ENCODE measurements at places on chromosomes 6 and 20. TPM values are rescaled to one million over a fixed set of nuclear protein-coding genes. Genes with fewer than 3 reads are reported as not detected.

Gene MICB
- 8.1 TPM for total RNA-seq

Gene THBD
- 0.06 TPM for total RNA-seq

GRCh38 chr6:73728548-73729205, 32.7 kb downstream of the CD109 start:
- no peaks in the 10 kb centered on the region for H3K4me1 ChIP-seq
- no peaks in the 10 kb centered on the region for H3K36me3 ChIP-seq
- H3K4me3 ChIP-seq = no peak overlapping the region
- no peak for DNase-seq
- H3K27me3 ChIP-seq = no peaks in the 10 kb centered on the region
- no peak overlapping the region for H3K27ac ChIP-seq

DNA sequence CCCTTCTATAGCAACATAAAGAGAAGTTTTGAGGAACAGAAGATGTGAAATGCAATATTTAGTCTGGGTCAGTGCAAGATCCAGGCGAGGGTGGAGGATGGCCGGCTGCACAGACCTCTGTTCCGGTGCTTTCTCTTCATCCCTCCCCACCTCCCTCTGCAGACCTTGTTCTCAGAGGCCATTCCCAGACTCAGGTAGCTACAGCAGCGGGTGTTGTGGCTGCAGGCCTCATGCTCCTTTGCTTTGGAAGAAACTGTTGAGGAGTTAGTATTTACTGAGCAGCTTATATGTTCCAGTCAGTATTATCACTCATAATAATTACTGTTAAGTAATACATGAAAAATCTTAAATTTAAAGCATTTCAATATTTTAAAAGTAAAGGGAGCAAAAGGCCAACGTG, 1.7 kb downstream of the BTN3A3 start:
- no peak overlapping the region for H3K4me3 ChIP-seq
- no peak for DNase-seq
- no peaks in the 10 kb centered on the region for H3K36me3 ChIP-seq
- H3K4me1 ChIP-seq = peaks cover 8% of the 10 kb centered on the region
- H3K27me3 ChIP-seq = no peaks in the 10 kb centered on the region

GRCh38 chr20:24762371-24762770, 186.7 kb upstream of the CST7 start:
- H3K27me3 ChIP-seq = no peaks in the 10 kb centered on the region
- no peak overlapping the region for H3K27ac ChIP-seq
- H3K36me3 ChIP-seq = no peaks in the 10 kb centered on the region
- H3K4me1 ChIP-seq = no peaks in the 10 kb centered on the region

DNA sequence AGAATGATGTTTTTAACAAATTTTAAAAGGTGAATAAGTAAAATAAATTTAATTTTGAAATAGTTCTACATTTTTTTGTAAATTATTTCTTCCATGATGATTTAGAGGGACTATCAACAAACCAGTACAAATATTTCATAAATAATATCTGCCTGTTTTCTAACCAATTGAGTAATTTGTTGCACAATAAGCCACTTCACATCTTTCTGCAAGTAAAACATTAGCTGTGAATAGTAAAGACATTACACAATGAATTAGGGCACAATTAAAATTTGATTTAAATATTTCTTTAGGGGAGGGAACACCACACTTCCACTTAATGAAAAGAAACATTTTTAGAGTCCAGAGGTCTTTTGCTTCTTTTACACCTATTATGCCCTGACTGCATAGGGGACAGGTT, 118.4 kb upstream of the PTPRK start:
- H3K27ac ChIP-seq = no peak overlapping the region
- no peak overlapping the region for H3K4me3 ChIP-seq
- H3K27me3 ChIP-seq = no peaks in the 10 kb centered on the region
- no peak for DNase-seq

- DNase-seq = peak; percentile 57
- H3K4me1 ChIP-seq = peaks cover 30% of the 10 kb centered on the region
- no peaks in the 10 kb centered on the region for H3K36me3 ChIP-seq
- no peaks in the 10 kb centered on the region for H3K27me3 ChIP-seq
- no peak overlapping the region for H3K27ac ChIP-seq
- H3K4me3 ChIP-seq = peak overlapping the region; percentile 83
Observed at GRCh38 chr6:110878751-110879522, 4.4 kb downstream of the AMD1 start.

All from neural progenitor cell (in vitro differentiated cells).